ENCODE measurements at places on chromosomes 3 and 15. TPM values are rescaled to one million over a fixed set of nuclear protein-coding genes. Genes with fewer than 3 reads are reported as not detected.
A peak's percentile ranks its signal among the peaks of the same experiment; 100 is the strongest.

- DNase-seq: no peak
Observed at GRCh38 chr3:23496165-23496564, 293.0 kb downstream of the UBE2E2 start.

DNA sequence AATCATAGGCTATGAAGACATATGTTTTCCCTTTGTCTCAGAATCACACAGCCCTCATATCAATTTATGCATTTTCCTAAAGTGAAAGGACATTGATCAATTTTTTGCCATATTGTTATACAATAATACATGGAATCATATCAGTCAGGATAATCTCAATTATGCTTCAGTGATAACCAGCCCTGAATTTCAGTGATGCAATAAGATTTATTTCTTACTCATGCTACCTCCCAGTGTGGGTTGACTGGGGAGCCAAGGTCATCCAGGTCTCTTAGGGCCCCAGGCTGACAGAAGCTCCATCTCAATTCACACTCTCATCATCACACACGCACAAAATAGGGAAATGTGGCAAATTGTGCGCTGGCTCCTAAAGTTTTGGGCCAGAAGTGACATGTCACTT lies 44.2 kb upstream of the TNIK start:
- DNase-seq: no peak

GRCh38 chr3:43468133-43468532 lies 153.7 kb downstream of the ANO10 start:
- DNase-seq: no peak

GRCh38 chr3:41808152-41808551 lies 153.8 kb downstream of the ULK4 start:
- DNase-seq: no peak

DNA sequence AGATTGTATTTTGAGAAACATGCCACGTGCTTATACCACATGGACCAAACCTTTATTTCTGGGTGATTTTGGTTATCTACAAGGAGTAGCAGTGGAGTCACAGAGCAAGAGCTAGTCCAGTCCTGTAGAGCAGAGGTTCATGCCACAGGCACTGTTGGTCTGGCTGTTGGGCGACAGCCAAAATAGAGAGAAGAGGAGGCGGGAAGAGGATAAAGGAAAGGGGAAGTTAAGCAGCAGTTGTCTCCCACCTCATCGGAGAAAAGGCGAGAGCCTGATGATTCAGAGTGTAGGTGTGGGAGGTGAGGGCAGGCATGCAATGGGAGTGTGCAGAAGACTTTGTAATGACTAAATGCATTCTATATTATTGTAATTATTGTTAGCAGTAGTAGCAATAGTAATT lies 237.5 kb upstream of the ROPN1 start:
- DNase-seq: no peak

- DNase-seq: no peak
Observed at GRCh38 chr3:42079701-42080452, 11.3 kb upstream of the TRAK1 start.

DNA sequence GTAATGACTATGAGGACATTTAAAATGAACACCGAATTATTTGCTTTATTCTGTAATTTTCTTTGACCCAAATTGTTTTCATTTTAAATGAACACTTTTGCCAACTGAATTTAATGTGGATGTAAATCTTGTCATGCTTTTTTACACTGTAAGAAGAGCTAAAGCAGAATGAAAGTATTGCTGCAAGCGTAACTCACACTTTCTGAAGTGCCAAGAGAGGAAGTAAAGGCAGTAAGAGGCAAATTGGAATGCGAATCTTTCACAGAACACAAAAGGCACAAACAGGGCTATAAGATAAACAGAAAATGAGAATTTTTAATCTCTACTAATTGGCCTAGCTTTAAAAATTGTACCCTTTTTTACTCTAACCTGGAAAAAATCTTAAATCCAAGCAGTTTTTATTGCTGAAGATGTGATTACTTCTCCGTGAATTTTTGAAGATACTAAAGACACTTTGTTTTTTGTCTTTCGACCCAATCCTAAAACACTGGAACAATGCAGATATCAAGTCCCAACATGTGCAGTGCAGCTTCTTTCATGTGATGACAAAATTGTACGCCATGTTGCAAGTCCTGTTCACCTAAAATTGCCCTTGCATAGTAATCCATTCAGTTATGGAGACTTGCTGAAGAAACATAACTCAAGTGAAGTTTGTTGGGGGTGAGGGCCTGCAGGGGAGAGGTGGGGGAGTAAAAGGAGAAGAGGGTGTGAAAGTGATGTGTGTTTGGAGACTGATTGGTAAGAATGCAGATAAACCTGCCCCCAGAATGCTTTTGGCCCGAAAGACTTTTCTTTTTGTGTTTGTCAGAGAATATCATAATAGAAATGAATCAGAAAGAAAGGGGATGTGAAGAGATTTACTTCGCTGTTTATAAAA lies 1.4 kb downstream of the ARID3B start:
- DNase-seq: no peak

DNA sequence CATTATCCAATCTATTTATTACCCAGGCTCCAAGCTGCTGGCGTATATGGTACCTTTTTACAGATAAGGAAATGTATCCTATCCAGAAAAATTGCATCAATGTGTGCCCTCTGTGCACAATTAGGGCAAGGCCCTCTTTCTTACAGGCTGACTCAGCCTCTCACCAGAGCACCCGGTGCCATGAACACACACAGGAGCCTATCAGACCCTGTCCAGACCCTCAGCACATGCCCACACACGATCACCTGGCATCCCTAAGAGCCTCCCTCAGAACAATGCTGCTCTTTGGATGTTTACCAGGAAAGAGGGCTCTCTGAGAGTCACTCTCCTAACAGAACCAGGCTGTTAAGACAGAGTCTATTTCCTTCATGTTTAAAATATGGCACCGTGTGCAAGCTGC lies 460.0 kb upstream of the TBL1XR1 start:
- no peak for DNase-seq

The ARPIN gene
- total RNA-seq: 10.4 TPM

DNA sequence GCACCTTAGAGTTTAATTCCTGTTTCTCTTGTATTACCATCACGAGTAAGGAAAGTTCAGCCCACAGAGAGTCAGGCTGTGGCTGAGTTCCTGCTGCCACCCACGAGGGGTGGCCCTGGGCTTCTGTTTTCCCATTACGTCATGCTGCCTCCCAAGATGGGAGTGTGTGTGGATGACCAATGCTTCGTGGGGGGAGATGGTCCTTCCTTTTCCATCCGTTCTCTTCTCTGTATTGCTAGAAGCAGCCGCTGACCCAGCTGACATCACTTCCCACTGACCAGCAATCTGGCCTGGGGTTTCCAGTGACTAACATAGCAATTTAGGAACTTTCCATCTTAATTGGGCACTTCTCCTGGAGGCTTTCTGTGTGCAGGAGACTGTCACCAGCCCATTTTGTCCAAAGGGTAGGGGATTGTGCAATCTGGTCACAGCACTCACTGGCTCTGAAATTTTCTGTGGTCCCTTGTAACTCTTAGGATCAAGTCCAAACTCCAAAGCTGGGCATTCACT lies 9.3 kb downstream of the IRAK2 start:
- peak; percentile 32 for DNase-seq

DNA sequence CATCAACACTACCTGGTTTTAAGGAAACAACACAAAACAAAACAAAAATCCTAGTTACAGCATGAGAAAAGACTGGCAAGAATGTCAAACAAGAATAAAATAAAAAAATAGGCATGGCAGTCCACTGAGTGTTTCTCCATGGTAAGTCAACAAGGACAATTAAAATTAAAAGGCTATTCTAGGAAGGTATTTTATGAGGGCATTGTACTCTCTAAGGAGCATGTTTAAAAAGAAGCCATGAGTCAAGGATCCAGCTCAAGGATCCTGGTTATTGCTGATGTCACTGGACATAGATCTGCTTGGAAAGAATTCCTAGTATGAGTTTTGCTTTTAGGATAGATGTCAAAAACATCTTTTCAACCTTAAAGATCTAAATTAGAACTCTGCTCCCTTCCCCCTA lies 106.7 kb downstream of the MYO5A start:
- DNase-seq: no peak

The MESP2 gene
- 0.50 TPM for total RNA-seq

- DNase-seq: no peak
Observed at GRCh38 chr15:42313463-42313862, 40.2 kb upstream of the TMEM87A start.

The LRRC31 gene
- total RNA-seq: not detected

DNA sequence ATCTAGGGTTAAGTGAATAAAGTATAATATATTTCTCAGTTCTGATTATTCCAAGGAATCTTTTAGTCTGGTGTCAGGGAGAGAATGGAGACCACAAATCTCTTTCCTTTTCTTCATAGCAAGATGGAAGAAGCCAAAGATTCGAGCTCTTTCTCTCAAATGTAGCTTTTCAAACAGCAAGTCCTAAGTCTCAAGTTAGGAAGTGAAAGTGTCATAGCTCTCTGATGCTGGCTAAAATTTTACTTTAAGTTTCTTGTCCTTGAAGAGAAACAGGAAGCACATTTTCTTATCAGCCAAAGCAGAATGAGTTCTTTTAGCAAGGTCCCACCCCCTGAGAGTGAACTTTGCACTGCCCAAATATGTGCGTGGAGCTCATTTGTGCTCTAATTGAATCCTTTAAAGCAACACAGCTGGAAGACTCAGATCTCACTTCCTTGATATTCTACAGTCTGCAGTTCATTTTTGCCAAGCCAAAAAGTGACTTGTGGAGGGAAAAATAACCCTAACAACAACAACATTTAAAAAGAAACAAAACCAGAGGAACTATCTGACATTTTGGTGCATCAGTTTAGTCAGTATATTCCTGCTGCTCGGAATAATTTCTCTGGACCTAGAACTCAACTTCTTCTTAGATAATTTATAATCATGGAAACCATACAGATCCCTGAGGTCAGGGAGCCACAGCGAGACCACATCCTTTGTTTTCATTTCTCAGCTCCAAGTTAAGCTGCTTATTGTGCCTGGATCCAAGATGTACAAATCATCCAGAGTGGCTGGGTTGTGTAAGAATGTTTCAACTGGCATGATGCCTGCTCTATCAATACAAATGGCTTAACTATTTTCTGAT lies 238.7 kb upstream of the P2RY1 start:
- DNase-seq: peak; percentile 71

The RHCG gene
- total RNA-seq: 0.32 TPM

The ANAPC13 gene
- total RNA-seq: 68.2 TPM

DNA sequence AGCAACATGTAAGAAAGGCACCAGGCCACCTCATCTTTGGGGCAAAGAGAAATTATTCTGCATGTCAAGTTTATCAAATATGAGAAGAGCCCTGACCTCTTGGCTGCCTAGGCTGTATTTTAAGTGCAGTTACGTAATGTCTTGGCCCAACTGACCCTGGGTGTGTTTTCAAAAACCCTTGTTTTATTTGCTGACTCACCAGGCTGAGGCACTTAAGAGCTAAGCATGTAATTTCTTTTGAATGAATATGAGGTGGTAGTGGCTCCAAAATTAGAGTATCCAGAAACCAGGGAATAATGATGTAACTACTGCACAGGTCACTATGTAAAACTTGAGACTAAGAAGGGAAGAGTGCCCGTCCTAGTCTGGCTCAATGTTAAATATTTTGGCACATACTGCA lies 24.3 kb downstream of the PGPEP1L start:
- no peak for DNase-seq

DNA sequence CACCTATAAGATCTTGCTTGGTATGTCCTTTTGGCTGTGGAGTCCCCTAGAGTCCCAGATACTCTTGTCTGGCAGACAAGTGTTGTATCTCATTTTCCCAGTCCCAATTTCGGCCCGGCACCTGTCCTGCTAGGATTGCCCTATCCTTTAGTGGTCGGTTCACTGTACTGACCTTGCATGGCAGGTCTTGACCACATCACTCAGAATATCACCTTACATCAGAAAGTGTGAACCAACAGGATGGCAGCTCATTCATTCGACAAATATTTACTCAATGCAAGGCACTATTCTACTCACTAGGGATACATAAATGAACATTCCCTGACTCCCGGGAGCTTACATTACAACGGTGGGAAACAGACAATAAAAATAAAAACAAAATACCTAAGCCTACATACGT lies 5.7 kb upstream of the CCDC80 start:
- DNase-seq: no peak

The EXOSC7 gene
- 31.6 TPM for total RNA-seq

The WDR93 gene
- total RNA-seq: 0.15 TPM

DNA sequence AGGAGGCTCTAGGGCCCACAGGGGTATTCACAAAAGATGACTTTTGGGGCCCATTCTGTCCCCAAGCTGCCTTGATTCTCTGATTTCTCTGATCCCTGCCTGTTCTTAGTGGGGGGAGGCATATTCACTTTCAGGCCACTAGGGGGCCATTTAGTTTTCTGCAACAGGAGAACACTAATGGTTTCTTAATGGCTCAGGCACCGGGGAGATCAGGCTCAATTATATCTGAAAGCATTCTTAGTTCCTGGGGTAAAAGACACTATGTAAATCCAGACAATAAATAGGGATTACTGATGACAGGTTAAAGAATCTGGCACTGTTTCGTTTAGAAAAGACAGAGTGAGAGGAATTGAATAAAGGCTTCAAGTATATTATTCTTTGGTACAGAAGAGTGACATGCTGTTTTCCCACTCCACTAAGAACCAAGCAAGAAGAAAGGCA lies 2.5 kb upstream of the INAFM2 start:
- DNase-seq: peak; percentile 66

DNA sequence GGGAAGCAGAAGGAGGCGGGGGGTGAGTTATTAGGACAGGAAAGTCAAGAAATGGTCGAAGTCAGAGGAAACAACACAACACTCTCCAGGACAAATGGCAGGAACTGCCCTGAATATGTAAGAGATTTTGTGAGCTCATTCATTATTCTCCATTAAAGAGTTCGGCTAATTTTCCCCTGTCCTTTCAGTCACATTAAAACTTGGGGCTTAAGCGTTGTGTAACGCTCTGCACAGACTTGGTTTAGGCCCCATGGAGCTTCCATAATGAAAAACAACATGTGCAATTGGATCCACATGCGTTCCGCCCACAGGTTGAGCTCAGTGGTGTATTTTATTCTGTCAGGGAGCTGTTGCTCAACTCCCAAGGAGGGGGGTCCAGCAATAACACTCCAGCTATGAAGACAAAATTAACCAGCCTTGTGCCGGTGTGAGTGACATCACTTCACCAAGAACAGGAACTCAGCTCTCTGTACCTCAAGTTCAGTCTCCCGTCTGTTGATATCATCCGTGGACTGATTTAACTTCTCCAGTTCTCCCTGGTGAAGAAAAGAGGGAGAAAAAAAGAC lies 2.3 kb downstream of the SH3BP5 start:
- no peak for DNase-seq

GRCh38 chr3:116977441-116977840 lies 267.9 kb downstream of the TUSC7 start:
- no peak for DNase-seq

GRCh38 chr15:23758891-23759290 lies 71.8 kb upstream of the NDN start:
- no peak for DNase-seq
